ENCODE measurements at places on chromosomes 11 and 22.

DNA sequence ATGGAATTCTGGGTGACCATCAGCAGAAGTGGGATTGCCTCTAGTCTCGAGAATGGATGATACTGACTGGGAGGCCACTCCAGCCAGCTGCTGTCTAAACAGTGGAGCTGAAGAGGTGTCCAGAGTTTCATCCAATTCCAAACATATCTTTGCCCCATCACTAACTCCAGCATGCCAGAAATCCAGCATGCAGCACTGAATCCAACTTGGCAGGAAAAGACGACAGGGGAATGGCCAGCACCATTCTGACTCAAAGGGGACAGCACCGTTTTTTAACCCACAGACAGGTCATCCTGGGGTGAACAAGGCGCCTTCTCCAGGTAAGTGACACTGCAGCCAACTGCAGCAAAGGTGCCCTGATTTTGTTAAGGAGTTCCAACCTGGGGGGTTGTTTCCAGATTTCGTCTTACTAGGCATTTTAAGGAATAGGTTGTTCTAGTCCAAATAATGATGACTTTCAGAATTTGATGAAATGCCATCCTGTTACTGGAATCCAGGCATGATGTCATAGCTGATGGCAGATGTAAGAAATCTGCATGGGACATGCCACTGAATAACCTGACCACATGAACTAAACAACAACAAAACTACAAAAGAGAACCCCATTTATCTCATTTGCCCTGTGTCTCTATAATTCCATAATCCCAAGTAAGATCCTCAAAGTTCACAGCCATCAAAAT, 32.3 kb downstream of the FEZ1 start:
- no peak for DNase-seq

DNA sequence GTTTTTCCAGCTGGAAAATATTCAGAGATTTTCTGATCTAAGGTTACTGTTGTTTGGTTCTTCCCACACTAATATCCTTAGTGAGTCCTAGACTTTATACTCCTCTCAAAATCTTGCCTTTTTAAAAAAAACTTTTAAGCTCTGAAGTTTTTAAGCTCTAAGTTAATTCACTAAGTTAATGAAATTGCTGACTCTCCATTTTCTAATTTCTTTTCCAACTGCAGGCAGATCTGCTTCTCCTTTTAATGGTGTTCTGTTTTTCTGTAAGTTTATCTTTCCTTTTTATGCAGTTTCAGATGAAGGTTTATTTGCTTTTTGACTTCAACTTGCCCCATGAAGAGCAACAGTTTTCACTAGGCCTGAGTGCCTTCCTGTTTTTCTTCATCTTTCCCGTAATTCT, 125.8 kb upstream of the ARHGAP42 start:
- no peak for DNase-seq

GRCh38 chr11:79441461-79441875, 638 bp upstream of the TENM4 start:
- no peak for DNase-seq

DNA sequence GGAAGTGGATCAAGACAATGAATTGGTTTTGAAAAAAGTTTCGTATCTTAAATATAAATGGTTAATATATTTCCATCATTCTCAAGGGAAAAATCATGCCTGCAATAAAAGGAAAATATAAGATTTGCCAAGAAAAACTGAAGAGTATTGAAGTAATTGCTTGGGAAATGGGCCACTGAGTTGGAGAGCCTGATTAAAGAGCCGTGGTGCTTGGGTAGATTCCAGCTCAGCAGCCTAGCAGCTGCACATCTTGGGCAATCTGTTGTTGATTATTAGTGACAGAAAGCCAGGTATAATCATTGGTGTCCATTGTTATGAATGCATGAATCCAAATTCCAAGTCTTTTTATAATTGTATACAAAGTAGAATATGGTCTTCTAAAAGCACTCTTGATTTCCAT, 800.9 kb upstream of the CHORDC1 start:
- no peak for DNase-seq

- no peak for DNase-seq
These were observed 33.0 kb upstream of the SOX10 start for GRCh38 chr22:38017272-38017920.

- DNase-seq: no peak
These were observed 612 bp downstream of the GTSE1 start for GRCh38 chr22:46297151-46297812.

DNA sequence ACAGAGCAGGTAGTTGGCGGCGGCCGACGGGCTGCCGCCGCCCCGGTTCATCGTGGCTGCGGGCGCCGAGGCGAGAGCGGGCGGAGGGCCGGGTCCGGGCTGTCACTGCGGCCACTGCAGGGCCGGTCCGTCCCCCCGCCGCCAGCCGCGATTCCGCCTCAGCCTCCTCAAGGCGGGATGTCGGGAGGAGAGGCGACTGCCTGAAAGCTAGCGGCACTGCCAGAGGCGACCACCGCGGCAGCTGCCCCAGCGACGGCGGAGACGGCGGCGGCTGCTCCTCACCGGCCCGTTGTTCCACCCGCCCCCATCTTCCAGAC, 234 bp downstream of the SESN3 start:
- no peak for DNase-seq

DNA sequence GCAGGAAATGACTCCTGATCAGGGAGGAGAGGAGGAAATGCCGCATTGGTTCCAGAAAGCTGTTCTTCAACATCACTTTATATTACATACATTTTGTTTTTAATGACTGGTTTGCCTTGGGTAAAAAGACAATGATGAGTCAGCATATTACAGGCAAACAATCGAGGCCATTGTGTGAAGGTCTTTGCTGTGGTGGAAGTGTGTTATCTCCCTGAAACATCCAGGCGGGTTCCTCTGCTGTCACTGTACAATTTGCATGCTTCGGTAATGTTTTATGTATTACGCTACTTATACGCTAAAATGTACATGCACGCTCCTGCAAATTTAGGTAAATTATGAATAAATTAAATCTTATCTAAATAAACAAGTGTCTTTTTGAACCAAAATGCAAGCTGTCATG, 161.1 kb downstream of the KIRREL3 start:
- no peak for DNase-seq

DNA sequence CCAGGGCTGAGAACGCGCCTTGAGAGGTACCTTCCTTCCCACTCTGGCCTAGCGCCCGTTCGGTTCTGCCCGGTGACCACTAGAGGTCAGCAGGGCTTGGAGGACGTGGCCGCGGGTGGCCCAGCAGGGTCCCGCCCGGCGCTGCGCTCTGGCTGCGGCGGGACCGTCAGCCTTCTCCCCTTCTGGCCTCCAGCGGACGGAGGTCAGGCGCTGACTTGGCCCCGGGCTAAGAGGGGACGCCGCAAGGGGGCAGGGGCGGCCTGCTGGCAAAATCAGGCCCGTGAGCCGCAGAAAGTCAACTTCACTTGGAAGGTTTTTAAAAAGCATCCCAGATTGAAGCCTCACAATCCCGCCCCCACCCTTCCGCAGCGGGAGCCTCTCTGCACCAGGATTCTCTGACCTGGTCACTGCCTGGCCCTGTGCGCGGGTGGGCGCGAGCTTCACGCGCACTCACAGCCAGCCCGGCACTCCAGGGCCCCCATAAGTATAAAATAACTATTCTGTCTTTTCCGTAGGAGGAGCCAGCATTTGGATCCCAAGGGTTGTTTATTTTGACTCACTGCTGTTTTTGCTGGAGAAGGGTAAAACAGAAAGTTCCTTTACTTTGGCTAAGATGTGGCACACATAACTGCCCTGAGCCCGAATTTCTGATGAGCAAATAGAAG, 23.2 kb upstream of the ZBTB16 start:
- peak; percentile 47 for DNase-seq
